ENCODE measurements at places on chromosomes 3 and 15.
A peak's percentile ranks its signal among the peaks of the same experiment; 100 is the strongest.

DNA sequence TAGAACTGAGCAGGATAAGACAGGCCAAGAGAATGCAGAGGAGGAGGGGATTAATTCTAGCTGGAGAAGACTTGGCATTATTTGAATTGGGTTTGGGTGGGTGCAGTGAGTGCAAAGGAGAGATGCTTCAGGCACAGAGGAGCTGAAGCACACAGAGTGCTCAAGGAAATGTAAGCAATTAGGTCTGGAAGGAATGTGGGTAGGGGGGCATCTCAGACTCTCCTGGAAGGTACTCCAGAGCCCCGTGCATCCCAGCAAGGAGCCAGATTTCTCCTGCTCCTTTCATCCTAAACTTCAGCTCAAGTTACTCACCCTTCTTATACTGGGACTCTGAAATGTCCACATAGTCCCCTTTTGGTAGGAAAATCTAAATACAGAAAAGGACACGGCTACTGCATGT, 143.6 kb upstream of the PFN2 start:
- no peak for DNase-seq

DNA sequence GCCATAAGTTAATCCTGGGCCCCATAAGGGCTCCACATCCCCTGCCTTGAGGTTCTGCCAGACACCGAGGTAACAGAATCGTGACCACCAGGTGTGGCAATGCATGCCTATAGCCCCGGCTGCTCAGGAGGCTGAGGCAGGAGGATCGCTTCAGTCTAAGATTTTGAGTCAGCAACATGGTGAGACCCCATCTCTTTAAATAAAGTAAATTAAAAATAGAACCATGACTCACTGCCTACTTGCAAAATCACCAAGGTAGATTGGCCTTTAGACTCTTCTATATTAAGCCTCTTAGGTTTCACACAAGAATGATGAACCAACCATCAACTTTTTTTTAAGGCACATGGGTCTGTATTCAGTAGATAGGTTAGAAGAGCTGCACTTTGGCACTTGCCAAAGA, 9.7 kb downstream of the WDR5B start:
- no peak for DNase-seq

DNA sequence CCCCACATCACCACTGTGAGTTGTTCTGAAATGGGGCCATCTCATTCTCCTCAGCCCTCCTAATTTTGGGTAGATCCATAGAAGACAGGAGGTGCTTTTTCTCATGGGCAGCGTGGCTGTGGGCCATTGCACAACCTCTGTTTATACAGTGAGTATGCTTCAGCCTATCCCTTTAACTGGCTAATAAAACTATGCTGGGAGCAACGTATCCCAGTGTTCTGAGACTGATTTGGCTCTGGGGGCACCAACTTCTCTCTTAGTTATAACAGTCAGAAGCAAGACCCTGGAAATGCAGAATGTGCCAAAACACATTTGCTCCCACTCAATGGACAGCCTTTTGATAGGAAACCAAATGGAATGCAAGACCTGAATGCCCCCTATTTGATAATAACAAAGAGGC, 97.1 kb upstream of the ICE2 start:
- DNase-seq = no peak

DNA sequence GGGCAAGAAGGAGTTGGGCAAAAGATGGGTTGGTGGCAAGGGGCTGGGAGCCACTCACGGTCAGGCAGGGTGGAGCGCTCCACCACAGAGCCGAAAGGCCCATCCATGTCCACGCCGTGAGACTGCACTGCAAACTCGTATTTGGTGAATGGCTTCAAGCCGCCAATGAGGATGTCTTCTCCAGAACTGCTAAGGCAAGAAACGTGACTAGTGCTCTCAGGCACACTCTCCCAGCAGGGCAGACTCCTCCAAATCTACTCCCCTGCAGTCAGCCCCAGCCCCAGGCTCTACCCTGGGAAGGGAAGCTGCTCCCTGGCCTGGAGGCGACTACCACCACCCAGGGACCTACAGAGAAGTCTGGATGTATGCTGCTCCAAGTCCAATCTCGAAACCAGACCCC, 11.4 kb upstream of the IGDCC3 start:
- no peak for DNase-seq

GRCh38 chr3:24936574-24936973, 441.9 kb upstream of the THRB start:
- no peak for DNase-seq

DNA sequence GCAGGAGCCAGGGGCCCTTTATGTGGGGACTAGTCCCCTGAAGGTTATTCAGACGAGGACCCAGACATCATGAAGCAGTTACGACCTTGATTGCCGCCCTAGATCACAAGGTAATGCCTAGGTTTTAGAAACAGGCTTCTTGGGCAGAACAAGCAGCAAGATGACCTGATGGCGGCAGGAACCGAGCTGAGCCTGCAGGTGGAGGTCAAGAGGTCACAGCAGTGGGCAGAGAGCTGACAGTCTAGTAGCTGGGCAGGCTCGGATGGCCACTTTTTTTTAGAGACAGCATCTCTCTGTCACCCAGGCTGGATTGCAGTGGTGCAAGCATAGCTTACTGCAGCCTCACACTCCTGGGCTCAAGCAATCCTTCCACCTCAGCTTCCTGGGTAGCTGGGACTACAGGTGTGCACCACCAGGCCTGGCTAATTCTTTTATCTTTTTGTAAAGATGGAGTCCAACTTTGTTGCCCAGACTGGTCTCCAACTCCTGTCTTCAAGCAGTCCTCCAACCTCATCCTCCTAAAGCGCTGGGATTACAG, 83.5 kb upstream of the ABHD17C start:
- no peak for DNase-seq

GRCh38 chr3:94158512-94158911, 95.7 kb downstream of the NSUN3 start:
- DNase-seq = no peak

- no peak for DNase-seq
These were observed 122.5 kb downstream of the IGSF11 start for GRCh38 chr3:118912188-118912587.

GRCh38 chr3:110646496-110646895, 425.1 kb upstream of the NECTIN3 start:
- DNase-seq = no peak

DNA sequence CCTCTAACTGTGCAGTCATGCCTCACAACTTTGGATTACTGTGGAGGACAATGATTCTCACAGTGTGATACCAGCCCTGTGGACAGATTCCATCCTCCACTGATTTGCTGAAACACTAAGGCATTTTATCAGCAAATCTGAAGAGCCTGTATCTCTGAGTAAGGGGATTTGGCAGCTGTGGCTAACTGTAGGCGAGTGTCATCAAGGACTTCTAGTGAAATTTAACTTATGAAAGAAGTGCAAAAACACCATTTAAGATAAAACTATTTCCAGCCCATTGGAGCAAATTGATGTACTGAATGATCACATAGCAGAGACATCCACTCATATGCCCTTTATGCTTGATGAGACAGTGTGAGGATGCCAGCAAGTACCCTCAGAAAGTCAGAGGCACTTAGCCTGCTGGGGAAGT, 13.9 kb upstream of the TMPRSS7 start:
- DNase-seq = no peak

DNA sequence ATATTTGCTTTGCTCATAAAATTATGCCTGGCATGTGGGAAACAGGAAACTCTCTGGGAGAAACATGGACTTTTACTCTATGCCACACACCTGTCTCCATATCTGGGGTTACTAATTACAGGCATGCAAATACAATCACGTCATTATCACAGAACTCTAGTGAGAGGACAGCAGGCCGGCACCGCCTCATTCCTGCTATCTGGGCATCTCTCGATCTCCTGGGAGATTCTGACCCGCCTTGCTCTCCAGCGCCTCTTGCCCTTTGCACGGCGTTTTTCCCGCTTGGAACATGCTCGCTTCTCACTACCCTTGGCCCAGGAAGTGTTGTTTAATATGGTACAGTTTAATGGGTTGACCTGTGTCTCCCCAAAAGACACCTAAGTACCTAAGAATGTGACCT, 45.4 kb upstream of the PARL start:
- DNase-seq = no peak

- no peak for DNase-seq
These were observed 14.8 kb upstream of the DIPK2A start for GRCh38 chr3:143956838-143957237.

GRCh38 chr3:111538681-111539083, 3.3 kb upstream of the CD96 start:
- DNase-seq = peak; percentile 53

- peak; percentile 58 for DNase-seq
These were observed 32.2 kb upstream of the BCL6 start for GRCh38 chr3:187777331-187777941.

- DNase-seq = no peak
These were observed 5.2 kb upstream of the GATA2 start for GRCh38 chr3:128498127-128498626.

GRCh38 chr3:6260551-6261191, 600.2 kb upstream of the GRM7 start:
- DNase-seq = no peak

DNA sequence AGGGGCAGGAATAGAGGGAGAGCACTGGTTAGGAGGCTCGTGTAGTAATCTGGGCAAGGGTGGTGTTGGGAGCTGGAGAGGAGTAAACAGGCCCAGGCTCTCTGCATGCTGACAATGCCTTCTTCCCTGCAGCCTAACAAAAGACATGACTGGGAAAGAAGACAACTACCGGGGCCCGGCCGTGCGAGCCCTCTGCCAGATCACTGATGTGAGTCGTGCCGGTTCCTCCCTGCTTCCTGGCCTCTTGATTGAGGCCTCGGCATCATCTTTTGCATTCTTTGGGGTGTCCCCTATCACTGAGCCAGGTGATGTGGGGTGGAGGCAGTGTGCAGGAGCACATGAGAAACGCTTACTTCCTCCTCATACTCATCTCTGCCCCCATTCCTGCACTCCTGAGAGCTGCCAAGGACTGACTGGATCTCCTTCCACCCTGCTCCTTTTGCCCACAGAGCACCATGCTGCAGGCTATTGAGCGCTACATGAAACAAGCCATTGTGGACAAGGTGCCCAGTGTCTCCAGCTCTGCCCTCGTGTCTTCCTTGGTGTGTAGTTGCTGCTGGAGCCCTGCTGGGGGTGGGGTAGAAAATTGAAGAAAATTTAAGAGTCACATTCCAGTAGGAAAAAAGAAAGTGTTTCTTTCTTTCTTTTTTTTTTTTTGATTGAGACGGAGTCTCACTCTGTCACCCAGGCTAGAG, 5.3 kb downstream of the COPG1 start:
- DNase-seq = no peak

- no peak for DNase-seq
These were observed 41.0 kb upstream of the PRICKLE2 start for GRCh38 chr3:64266065-64266931.

DNA sequence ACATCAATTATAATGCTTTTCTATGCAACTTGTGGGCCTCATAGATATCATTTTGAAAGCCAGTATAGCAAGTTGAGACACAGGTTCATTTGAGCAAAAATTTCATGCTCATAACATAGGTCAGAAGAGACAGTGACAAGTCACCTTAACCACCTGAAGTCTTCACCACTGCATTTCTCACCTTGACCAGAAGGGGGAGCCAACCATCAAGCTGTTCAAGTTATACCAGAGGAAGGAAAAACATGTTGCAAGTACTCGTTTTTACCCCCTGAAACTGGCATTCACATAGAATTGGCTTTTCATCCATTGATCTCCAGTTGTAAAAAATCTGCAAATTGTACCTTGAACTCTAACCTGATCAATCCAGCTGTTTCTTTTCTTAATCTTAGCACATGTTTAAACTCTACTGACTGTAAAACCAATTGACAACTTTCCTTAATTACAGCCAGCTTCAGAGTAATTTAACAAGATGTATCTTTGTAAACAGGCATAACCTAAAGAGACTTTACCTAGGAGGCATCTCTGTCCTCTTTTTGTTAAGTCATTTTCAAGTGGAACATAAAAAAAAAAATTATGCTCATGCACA, 1.4 kb downstream of the LMOD3 start:
- peak; percentile 22 for DNase-seq

GRCh38 chr3:69803681-69804270, 64.5 kb downstream of the MITF start:
- no peak for DNase-seq

GRCh38 chr3:128473180-128473519, 6.5 kb upstream of the DNAJB8 start:
- DNase-seq = no peak

- no peak for DNase-seq
These were observed 22.0 kb upstream of the PLA2G4E start for GRCh38 chr15:42042602-42043400.

DNA sequence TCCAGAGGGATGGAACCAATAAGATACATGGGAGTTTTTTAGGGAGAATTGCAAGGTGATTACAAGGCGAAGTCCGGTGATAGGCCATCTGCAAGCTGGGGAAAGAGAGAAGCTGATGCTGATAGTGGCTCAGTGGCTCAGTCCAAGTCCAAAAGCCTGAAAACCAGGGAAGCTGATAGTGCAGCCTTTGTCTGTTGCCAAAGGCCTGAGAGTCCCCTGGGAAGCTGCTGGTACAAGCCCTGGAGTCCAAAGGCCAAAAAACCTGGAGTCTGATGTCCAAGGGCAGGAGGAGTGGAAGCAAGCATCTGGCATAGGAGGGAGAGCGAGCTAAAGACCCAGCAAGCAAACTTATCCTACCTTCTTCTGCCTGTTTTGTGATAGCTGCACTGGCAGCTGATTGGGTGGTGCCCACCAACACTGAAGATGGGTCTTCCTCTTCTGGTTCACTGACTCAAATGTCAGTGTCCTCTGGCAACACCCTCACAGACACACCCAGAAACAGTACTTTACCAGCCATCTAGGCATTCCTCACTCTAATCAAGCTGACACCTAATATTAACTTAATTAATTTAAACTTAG, 16.7 kb downstream of the TFG start:
- DNase-seq = no peak

- DNase-seq = no peak
These were observed 192.9 kb downstream of the PDE8A start for GRCh38 chr15:85174521-85174920.

DNA sequence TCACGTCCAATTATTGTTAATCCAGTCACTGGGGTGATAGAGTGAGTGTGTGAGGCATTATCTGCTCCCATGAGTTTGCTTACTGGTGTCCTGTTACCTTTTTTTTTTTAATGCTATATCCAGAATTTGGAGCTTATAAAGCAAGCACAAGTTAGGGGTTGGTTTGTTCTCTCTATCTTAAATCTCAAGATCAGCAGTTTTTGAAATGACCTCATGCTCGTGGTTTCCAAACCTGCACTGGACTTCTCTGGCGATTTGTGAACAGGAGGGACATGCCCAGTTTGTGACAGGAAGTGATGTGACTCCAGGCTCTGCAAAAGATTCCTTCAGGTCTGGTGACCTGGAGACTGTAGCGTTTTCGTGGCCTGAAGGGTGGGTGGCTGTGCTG, 25.6 kb downstream of the XYLB start:
- no peak for DNase-seq

DNA sequence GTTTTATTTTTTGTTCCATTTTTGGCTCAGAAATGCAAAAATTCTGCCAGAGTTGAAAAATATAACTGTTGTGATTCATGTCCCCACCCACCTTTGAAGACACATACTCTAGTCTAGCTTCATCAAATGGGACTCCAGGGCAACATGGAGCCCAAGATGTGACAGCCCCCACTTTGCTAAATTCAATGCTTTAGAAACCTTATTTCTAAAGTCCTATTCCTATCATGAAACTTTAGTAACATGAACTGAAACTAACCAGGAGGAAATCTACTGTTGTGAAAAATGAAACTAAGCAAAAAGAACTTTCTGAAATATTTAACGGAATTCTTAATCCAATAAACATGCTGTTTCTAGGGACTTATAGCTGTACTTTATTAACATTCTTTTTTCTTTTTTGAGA, 20.3 kb downstream of the UBP1 start:
- no peak for DNase-seq
